RPMI8226 (cell line): ENCODE measurements at places on chromosomes 7 and 10.

- DNase-seq: no peak
These were observed at the start of gene HOXA3 for GRCh38 chr7:27151931-27152815. Gene HOXA3 (minus strand): TSS chr7:27152583. CDS start chr7:27110640, 41,943 bp downstream.

DNA sequence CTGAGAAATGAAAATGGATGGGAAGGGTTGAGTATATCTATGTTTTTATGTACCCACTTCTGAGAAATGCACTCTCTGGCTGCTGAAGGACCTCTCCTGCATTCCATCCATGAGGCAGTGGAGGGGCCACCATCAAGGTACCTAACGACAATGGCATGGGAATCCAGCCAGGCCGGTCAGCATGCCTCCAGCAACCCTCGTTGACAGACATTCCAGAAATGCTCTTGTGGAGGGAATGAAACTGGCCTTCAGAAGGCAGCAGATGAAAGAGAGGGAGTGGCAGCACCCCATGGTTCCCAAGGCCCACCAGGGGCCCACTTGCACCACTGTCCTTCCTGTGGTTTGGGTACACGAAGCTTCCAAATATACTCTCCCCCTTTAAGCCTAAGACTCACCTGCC is 269.0 kb downstream of the ARHGAP12 start:
- DNase-seq: no peak

DNA sequence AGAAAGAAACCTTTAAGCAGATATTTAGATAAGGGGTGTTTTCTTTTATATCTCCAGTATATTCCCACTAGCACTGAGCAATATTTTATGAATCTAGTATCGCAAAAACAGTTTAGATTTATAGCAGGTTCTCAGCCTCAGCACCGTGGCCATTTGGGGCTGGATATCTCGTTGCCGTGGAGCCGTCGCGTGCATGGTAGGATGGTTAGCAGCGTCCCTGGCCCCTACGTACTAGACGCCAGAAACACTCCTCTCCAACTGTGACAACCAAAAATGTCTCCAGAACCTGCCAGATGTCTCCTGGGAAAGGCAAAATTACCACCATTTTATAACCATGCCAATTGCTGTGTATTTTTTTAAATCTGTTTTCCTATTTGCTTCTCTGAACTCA is 172.9 kb downstream of the CACNB2 start:
- no peak for DNase-seq

DNA sequence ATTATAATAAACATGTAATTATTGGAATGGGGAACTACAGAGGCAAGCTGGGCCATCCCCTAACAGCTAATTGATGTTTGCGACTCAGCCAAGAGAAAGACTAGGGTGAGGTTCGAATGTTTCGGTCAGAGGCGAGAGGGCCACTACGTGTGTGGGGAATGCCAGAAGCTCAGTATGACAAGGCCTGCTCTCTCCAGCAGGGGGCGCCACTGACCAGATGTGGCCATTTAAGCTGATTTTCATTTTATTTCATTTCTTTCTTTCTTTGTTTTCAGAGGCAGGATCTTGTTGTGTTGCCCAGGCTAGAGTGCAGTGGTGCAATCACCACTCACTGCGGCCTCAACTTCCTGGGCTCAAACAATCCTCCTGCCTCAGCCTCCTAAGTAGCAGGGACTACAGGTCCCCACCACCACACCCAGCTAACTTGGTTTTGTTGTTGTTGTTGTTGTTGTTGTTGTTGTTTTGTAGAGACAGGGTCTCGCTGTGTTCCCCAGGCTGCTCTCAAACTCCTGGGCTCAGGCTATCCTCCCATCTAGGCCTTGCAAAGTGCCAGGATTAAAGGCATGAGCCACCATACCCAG is 38.1 kb downstream of the TMEM130 start:
- peak; percentile 54 for DNase-seq

- no peak for DNase-seq
These were observed 32.4 kb upstream of the FOXL3 start for GRCh38 chr7:257647-257992.

DNA sequence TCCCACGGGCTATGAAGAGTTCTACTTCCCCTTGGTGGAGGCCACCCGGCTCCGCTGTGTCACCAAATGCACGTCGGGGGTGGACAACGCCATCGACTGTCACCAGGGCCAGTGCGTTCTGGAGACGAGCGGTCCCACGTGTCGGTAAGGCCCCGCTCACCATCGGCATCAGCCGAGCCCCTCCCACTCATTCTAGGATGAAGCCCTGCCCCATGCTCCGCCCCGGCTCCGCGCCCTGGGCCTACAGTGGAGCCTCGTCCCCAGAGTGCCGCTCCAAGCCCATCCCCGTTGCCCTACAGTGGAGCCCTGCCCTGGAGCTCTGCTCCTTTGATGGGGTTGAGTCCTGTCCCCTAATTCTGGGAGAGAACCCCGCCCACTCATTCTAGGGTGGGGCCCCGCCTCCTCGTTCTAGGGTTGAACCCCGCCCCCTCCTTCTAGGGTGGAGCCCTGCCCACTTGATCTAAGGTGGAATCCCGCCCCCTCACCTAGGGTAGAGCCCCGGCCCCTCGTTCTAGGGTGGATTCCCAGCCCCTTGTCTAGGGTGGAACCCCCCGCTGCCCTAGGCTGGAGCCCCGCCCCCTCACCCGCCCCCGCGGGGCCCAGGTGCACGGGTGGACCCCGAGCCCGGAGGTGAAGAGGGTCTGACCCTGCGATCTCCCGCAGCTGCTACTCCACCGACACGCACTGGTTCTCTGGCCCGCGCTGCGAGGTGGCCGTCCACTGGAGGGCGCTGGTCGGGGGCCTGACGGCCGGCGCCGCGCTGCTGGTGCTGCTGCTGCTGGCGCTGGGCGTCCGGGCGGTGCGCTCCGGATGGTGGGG is 3.4 kb upstream of the MUC12 start:
- DNase-seq: peak; percentile 83

- DNase-seq: peak; percentile 77
These were observed 91.6 kb downstream of the COBL start for GRCh38 chr7:51224811-51225595.

DNA sequence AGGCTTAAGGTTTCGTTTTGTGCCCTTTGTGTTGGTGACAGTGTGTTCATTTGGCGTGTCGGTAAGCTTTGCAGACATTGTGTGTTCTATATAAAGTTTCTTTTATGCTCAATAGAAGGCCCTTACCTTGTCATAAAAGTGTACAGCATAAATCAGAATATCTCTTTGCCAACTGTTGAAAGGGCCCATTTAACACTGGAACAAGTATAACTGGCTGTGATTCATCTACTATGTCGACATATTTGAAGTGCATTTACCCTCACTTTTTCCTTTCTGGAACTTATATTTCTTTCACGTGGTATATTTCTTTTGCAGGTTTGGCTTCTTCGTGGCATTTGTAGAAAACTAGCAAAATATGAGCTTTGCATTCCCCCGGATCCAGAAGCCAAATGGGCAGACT is 32.7 kb downstream of the EEPD1 start:
- no peak for DNase-seq

GRCh38 chr10:533186-533585 is 156.3 kb downstream of the DIP2C start:
- DNase-seq: no peak
